NCI-H1105 treated with DMSO at 0.1 percent for 48 hours (cell line): ENCODE measurements at places on chromosomes 11 and 22.

GRCh38 chr11:34208266-34209135 lies 103.1 kb downstream of the NAT10 start:
- DNase-seq, result no peak

- DNase-seq, result no peak
Measured at GRCh38 chr11:35090125-35090524, 48.8 kb upstream of the CD44 start.

DNA sequence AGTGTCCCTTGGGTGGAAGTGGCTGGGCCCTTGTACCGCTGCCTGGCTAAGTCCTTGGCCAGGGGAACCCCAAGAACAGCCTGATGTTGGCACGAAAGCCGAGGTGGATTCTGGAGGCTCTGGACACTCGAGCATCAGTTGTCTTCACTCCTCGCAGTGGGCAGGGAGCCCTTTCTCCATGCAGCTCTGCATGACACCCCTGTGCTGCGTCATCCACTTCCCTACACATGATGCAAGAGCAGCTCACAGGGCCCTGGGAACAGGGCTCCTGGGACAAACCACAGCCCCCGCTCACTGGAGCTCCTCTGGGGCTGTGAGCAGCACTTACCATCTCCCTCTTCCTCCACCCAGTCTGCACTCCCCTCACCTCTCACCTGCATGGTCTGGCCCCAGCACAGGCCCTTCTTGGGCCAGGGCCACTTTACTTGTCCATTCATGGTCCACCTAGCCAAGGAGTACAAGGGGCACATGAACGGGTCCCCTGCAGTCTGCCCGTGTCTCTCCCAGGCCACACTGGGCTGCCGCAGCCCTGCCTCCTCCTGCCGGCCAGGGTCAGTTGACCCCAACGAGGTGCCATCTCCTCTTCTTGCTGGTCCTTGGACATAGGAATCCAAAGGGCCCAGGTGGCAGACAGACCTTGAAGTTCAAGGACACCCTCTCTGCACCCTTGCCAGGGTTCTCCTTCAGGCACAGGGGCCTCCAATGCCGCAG lies 66.5 kb downstream of the IGF2 start:
- no peak for DNase-seq

- DNase-seq, result no peak
Measured at GRCh38 chr22:48182846-48183805, 1420.7 kb downstream of the TBC1D22A start.

- no peak for DNase-seq
Measured at GRCh38 chr22:39745789-39746188, 147.8 kb downstream of the ENTHD1 start.

GRCh38 chr11:117723277-117724024 lies 73.6 kb downstream of the DSCAML1 start:
- DNase-seq, result no peak

- DNase-seq, result no peak
Measured at GRCh38 chr11:131675121-131675888, 304.9 kb downstream of the NTM start.

DNA sequence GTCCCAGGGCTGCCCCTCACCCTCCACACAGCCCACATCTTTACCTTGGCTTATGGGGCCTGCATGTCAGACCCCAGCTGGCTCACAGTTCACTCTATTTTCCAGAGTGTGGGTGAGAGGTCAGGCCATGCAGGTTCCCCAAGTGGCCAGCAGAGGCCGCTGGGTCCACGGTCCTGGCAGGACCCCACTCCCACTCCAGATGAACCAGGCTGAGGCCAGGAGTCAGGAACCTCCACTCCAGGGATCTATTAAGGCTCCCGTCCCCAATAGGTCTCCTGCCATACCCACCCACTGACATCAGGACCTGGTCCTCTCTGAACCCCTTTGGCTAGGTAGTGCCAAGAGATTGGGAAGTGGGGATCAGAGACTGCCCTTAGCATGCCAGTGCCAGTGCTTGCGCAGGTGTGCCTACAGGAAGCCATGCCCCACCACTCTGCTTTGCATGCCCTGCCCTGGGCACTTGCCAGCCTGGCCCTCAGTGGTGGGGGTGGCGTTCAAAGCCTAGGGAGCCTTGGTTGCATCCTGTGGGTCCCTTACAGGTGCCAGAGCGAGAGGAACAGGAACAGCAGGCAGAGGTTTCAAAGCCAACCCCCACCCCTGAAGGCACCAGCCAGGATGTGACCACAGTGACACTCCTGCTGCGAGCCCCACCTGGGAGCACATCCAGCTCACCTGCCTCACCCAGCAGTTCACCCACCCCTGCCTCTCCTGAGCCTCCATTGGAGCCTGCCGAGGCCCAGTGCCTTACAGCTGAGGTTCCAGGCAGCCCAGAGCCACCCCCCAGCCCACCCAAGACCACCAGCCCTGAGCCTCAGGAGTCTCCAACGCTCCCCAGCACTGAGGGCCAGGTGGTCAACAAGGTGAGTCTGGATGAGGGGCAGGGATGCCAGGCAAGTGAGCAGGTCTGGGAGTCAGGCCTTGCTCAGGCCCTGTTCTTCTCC lies 8.3 kb downstream of the SMTN start:
- DNase-seq, result peak; percentile 8

- no peak for DNase-seq
Measured at GRCh38 chr11:95968585-95968984, 44.7 kb upstream of the MTMR2 start.

DNA sequence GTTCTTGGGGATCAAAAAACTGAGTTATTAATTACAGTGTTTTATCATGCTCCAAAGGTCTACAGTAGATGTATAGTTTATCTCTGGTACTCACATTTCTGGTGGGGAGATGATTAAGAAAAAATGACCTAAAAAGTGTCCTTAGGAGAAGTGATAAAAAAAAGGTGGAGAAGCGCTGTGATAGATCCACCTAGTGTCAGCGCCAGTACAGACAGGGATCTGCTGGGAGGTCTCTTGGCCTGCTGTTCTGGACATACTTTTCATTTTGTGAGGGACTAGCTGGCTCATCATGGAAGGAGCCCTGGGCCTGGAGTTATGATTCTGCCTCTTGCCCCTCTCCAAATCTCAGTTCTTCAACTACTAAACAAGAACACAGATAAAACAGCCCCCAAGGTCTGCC lies 2.9 kb downstream of the ELF5 start:
- DNase-seq, result no peak

GRCh38 chr11:72599325-72600117 lies 74.7 kb downstream of the PDE2A start:
- no peak for DNase-seq

GRCh38 chr11:70296681-70297080 lies 26.2 kb downstream of the PPFIA1 start:
- DNase-seq, result no peak

GRCh38 chr11:57584341-57584740 lies 13.1 kb upstream of the SERPING1 start:
- DNase-seq, result no peak

DNA sequence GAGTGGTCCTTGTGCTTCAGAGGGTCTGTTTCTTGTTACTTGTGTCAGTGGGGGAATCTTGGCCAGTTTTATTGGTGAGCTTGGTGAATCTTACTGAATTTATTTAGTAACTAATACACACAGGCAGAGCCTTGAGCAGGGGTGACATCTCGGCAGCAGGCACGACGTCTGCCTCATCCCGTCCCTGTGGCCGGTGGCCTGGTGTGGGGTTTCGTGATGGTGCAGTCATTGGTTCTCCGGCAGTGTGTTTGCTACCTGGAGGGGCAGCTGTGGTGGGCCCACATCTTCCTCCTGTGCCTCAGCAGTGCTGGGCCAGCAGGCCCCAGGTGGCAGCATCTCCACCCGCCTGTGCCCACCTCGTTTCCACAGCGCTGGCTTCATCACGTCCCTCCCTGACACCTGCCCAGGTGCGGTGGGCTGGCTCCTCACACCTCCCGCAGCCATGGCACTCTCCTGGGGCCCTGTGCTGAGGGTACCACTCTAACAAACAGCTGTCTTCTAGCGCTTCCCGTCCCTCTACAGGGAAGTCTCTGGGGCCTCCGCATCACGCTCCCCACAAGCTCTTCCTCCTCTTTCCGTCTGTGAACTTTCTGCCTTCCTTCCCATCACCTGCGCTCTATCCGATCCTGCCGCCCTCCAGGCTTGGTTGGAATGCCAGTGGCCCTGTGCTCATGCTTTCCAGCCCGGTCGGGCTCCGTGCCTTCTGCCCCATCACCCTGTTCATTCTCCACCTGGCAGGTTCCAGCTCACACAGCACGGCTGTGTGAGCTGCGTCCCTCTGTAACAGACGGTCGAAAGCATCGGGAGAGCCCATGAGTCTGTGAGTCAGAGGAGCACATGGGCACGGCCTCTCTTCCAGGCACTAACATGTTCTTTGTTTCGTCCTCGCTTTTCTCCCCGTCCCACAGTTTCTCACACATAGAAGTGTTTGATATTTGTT lies 203.4 kb downstream of the TBC1D22A start:
- DNase-seq, result no peak

DNA sequence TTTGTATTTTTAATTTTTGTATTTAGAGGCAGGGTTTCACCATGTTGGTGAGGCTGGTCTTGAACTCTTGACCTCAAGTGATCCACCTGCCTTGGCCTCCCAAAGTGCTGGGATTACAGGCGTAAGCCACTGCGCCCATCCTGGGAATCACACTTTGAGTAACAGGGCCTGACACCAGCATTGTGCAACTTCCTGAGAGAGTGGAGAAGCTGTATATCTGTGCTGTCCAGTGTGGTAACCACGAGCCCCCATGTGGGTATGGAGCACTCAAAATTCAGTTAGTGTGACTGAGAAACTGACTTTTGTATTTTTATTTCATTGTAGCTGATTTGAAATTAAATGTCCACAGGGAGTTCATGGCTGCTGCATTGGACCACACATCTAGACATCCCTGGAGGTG lies 36.2 kb downstream of the MPPED1 start:
- DNase-seq, result no peak

GRCh38 chr11:115920841-115921480 lies 416.7 kb upstream of the CADM1 start:
- no peak for DNase-seq

DNA sequence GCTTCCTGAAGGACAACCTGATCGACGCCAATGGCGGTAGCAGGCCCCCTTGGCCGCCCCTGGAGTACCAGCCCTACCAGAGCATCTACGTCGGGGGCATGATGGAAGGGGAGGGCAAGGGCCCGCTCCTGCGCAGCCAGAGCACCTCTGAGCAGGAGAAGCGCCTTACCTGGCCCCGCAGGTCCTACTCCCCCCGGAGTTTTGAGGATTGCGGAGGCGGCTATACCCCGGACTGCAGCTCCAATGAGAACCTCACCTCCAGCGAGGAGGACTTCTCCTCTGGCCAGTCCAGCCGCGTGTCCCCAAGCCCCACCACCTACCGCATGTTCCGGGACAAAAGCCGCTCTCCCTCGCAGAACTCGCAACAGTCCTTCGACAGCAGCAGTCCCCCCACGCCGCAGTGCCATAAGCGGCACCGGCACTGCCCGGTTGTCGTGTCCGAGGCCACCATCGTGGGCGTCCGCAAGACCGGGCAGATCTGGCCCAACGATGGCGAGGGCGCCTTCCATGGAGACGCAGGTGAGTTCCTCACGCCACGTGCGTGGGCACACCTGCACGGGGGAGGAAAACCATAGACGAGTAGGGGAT lies 1.5 kb downstream of the BCR start:
- no peak for DNase-seq

GRCh38 chr22:35069541-35069940 lies 3.6 kb downstream of the ISX start:
- no peak for DNase-seq

- DNase-seq, result no peak
Measured at GRCh38 chr11:64607381-64607985, 16.5 kb downstream of the SLC22A12 start.

DNA sequence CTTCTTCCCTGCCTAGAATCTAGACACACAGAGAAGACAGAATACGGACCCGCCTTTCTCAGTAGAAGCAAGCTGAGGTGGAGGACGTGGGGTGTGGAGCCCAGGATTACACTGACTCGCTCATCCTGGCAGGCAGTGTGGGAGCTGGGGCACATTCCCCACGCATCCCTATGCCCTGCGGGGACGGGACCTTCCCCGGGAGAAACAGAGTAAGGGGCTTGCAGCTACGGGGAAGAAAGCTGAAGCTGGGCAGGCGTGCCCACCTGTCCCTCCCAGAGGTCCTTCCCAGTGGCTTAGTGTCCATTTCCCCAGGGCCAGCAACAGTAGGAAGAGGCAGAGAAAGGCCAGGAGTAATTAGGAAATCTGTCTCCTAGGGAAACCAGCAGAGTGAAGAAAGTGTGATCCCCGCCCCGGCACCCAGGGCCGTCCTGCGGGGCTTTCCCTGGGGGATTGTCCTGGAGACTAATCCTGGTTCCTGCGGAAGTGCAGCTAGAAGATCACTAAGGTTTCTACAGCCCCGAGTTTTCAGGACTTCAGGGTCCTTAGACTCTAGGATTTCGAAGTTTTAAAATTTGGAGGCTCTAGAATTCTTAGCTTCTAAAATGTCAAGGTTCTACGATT lies 7.8 kb downstream of the DNAJB13 start:
- DNase-seq, result no peak

DNA sequence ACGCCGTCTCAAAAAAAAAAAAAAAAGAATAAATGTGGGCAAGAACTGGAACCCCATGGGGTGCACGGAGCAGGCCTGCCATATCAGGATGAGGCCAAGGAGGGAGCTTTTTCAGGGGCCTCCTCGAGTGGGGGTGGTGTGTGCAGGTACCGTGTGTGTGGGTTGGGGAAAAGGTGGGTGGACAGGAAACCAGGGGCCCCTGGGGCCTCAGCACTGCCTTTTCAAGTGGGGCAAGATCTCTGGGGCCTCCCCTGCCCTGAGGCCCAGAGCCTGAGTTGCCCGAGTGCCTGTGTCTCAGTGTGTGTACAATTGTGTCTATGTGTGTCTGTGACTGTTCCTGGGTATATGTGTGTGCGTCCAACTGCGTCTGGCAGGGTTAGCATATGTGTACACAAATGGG lies 23.8 kb downstream of the TEF start:
- no peak for DNase-seq

- no peak for DNase-seq
Measured at GRCh38 chr22:46336119-46337078, 885 bp downstream of the TRMU start.

GRCh38 chr11:64044730-64045393 lies 9.1 kb downstream of the FLRT1 start:
- DNase-seq, result peak; percentile 18

DNA sequence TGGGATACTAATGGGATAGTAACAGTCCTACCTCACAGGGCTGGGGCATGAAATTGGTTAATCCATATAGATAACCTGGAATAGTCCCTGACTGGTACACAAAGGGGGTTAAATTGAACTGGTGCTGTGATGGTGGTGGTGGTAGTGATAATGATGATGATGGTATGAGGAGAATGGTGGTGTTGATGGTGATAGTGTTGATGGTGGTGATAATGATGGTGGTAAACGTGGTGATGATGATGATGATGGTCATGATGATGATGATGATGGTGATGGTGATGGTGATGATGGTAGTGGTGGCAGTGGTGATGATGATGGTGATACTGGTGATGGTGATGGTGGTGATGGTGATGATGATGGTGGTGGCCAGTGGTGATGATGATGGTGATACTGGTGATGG lies 38.7 kb downstream of the SMIM38 start:
- no peak for DNase-seq

DNA sequence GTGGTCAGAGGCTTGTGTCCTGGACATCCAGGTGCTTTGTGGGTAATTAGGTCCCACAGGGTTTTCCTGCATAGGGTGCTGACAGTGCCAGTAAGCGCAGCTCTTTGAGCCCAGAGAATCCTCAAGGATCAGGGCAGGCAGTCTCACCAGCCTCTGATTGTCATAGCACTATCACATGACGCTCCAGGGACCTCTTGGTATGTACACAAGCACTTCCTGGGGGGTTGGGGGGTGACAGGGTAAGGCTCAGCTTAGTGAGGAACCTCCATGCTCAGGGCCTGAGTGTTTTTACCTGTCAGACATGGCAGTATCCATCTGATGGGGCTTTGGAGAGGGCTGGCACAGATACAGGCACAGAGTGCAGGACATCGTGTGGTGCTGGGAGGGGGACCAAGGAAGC lies 27.9 kb upstream of the SUSD2 start:
- DNase-seq, result no peak

- DNase-seq, result no peak
Measured at GRCh38 chr22:47927648-47928210, 1165.3 kb downstream of the TBC1D22A start.
